ENCODE measurements at places on chromosomes 6 and 20. TPM values are rescaled to one million over a fixed set of nuclear protein-coding genes. Genes with fewer than 3 reads are reported as not detected.

The ADAM33 gene
- total RNA-seq = 113 TPM

The NOTCH4 gene
- 26.0 TPM for total RNA-seq

The SLC22A2 gene
- not detected for total RNA-seq

The MUC21 gene
- total RNA-seq = not detected

The GJA1 gene
- total RNA-seq = 199 TPM

The FAM209B gene
- not detected for total RNA-seq

The PSMB9 gene
- 24.2 TPM for total RNA-seq

The OPN5 gene
- total RNA-seq = not detected

The PTK6 gene
- not detected for total RNA-seq

The RAET1L gene
- total RNA-seq = not detected

The EYS gene
- not detected for total RNA-seq

The APOBEC2 gene
- total RNA-seq = not detected

The CCDC167 gene
- total RNA-seq = 20.8 TPM

The SPATA25 gene
- 16.7 TPM for total RNA-seq

The TXLNB gene
- total RNA-seq = 0.49 TPM

The DYNLT2 gene
- total RNA-seq = 0.95 TPM

The FAM83D gene
- total RNA-seq = 5.7 TPM

All from thoracic aorta (tissue), 2 donors.